ENCODE measurements at places on chromosomes 2 and 18.
A peak's percentile ranks its signal among the peaks of the same experiment; 100 is the strongest.

DNA sequence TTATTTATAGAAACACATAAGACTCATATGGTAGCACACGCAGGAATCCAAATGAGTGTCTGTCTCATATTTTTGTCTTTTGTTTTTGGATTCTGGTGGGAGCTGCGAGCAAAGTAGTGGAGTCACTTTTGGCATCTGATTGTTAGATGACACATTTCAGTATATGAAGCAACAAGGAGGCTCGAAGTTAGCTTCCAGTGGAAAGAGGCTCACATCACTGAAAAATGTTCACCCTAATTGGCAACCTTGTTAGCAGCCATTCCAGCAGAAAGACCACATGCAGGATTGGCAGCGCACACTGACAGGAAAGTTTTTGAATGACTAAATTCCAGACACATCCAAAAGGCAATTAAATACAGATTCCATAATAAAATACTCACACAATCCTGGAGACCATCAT, 87.4 kb downstream of the MYT1L start:
- no peak for DNase-seq

GRCh38 chr2:133777574-133777960, 209.3 kb upstream of the NCKAP5 start:
- no peak for DNase-seq

DNA sequence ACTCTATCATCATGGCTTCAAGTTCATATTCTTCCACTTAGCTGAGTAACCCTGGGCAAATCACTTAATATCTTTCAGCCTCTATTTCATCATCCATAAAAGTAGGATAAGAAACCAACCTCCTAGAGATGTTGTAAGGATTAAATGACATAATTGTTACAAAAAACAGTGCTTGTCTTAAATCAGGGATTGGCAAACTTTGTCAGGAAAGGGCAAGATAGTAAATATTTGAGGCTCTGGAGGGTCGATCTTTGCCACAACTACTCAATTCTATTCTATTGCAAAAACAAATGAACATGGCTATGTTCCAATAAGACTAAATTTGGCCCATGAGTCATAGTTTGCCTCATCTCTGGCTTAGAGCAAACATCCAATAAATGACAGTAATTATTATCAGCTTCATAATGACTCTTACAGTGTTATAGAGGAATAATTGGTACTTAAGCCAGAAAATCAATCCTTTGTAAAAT, 184.7 kb downstream of the SATB2 start:
- DNase-seq, result no peak

GRCh38 chr2:98900721-98901120, 35.3 kb downstream of the CRACDL start:
- DNase-seq, result no peak

DNA sequence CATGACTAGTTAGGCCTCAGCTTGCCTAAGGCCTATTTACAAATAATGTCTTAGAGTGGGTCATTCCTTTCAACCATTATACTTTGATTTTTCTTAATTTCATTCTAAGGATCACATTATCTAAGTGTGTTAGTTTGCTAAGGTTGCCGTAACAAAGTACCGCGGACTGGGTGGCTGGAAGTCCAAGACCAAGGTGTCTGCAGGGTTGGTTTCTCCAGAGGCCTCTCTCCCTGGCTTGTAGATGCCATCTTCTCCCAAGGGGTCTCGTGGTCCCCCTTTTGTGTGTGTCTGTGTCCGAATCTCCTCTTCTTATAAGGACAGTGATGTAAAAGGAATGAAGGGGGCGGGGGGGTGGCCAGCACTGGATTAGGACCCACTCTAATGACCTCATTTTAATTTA, 18.4 kb upstream of the ITM2C start:
- no peak for DNase-seq

GRCh38 chr2:175690113-175690837, 311.8 kb downstream of the LNPK start:
- peak; percentile 5 for DNase-seq

GRCh38 chr18:43665105-43665788, 388.0 kb upstream of the SYT4 start:
- no peak for DNase-seq

DNA sequence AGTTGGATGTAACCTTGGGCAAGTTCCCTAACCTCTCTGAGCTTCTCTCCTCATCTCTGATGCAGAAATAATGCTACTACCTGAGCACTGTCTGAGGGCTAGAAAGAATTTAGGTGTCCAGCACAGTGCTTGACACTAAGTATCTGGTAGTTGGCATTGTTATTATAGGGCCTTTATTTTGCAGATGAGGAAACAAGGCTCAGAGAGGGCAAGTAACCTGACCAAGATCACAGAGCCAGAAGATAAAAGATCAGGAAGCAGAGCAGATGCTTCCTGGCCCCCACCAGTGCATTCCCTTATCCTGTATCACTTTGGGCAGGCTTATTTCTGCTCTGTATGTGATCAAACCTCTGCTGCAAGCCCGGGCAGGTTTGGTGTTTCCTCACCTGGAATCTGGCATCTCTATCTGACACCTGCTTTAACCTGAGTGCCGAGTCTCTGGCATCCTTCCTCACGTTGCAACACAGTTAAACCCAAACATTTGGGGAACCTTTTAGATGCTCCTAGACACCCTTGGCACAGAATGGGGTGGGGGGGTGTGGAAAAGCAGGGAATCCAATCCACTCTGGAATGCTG, 69.9 kb downstream of the PLB1 start:
- no peak for DNase-seq

DNA sequence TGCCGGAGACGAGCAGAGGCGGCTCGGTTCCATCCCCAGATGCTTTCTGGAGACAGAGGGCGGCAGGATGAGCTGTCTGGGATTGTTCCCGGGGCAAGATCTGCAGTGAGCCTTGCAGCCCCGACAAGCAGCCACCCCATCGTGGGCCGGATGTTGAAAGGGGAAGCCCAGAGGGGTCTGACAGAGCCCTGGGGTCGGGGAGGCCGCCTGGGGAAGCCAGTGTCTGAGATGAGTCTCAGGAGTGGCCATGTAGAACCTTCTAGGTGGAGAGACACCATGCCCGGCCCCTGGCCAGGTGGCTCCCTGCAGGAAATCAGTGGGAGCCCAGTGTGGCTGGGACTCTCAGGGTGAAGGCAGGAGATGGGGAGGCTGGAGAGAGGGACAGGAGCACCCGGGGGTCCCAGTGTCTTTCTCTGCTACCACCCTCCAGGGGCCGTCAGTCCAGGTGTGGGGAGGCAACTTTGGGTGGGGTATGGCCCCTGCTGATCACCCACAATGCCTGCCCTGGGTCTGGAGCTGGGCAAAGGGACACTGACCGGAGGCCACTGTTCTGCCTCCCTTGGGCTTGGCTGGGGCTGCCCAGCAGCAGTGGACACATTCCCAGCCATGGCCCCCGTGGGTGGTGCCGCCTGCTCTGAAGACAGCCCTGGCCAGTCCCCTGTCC, 128.3 kb upstream of the HS6ST1 start:
- no peak for DNase-seq

DNA sequence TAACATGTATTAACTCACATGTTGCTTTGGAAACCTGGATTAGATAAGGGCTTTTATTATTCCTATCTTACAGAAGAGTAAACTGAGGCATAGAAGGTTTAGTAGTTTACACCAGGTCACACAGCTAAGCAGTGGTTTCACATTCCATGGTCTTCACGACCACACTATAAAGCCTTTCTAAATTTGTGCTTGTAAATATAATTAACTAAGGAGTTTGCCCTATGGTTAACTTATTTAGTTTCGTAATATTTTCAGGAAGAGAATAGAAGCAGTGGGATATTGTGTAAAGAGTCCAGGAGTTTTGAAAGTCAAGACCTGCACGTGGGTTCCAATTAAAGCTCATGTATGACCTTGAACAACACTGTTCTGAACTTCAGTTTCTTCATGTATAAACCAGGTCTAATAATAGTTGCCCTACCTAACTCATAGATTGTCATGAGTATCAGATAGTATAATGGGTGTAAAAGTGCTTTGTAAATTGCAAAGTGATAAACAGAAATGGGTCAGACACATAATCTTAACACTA, 19.5 kb upstream of the SOS1 start:
- no peak for DNase-seq

GRCh38 chr2:180716186-180717180, 263.9 kb upstream of the UBE2E3 start:
- no peak for DNase-seq

GRCh38 chr2:173673640-173674039, 291.5 kb downstream of the SP3 start:
- DNase-seq, result no peak

- DNase-seq, result no peak
These were observed 625.6 kb upstream of the CDH2 start for GRCh38 chr18:28802546-28802945.

DNA sequence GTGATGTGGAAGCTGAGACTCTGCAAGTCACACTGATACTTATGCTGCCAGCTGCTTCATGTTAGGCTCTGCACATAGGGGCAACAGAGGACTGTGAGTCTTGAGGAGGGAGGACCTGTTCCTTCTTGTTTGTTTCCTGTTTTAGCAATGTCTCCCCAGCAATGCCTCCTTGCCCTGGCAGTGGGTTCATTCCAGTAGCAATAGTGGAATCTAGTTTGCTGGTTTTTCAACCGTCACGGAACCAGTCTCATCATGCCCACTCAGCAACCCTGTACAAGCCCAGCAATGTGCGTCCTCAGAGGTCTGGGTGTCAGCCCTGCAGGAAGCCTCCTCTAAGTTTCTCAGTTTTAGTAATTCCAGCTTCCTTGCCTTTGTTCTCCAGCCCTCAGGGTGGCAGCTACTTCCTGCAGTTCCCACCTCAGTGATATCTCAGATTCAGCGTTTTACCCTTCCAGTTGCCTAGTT, 20.5 kb upstream of the ITGB6 start:
- no peak for DNase-seq

DNA sequence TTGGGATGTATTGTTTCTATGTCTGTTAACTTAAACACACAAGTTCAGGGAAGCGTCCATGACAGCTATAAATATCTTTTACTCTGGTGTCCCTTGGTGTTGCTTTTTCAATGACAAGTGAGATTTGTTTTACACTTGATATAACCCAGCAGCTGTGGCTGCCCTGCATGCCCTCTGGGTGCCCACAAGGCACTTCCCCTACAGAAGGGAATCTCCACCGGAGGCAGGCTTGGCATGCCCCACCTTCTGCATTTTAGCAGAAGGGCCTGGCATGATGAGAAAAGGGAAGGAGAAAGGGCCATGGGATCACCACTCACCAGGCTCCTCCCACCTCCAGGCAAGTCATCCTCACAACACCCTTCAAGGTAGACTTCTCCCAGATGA, 68.7 kb downstream of the TMEM247 start:
- DNase-seq, result no peak

DNA sequence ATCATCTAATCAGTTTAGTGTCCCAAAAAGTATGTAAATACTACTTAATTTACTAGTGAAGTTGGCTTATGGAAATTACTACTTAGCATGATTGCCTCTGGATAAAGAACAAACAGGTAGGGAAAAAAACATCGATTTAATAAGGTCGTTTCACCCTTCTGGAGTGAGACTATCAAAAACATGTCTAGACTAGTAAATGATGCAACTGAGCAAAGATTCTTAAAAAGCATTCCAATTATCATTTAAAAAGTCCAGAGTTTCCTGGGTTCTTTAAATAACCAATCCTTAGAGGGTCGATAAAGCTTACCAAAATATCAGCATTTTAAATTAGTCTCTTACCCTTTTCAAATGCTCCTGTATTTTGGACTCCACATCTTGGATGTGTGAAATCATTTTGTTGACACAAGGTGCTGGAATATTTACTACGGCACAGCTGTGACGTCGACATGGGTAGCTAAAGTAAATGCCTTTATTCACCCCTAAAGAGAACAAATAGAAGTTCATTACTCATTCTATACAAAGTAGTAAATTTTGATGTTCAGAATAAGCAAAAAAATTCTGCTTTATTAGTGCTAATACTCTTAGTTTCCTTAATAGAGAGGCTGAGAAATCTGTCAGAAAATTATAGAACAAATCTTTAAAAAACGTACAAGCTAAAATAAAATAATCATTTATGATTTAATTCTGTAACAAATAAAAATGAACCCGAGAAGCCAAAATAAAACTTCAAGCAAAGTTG, 70.6 kb downstream of the CCDC178 start:
- no peak for DNase-seq

GRCh38 chr2:179569831-179570233, 291.6 kb downstream of the ZNF385B start:
- DNase-seq, result no peak

GRCh38 chr2:204260162-204260877, 285.0 kb upstream of the PARD3B start:
- peak; percentile 21 for DNase-seq

- DNase-seq, result no peak
These were observed 305.0 kb upstream of the ERBB4 start for GRCh38 chr2:212843409-212844199.

DNA sequence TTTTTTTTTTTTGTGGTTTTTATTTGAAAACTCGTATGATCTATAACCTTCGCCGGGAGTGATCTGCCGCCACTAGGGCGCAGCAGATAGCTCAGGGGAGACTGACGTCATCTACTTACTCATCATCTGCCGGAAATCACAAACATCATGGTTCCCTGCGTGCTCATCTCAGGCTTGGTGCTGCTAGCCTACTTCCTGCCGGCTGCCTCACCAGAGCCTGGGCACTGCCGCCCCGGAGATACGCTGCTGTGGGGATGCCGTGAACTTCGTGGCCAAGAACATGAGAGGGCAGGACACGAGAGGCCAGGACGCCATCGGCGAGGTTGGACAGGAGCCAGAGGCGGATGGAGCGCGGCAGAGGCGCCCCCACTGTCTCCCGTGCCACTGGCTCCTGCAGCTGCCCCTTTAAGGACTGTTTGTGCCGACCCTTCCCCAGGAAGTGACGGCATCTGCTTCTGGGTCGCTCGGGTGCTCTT, 68.8 kb downstream of the DOK6 start:
- DNase-seq, result peak; percentile 18

GRCh38 chr18:46485675-46486194, 171.3 kb downstream of the LOXHD1 start:
- no peak for DNase-seq
